ENCODE measurements at places on chromosomes 11 and 22.
A peak's percentile ranks its signal among the peaks of the same experiment; 100 is the strongest.

GRCh38 chr11:124069429-124070401 is 28.6 kb upstream of the OR10G7 start:
- peak; percentile 78 for DNase-seq

DNA sequence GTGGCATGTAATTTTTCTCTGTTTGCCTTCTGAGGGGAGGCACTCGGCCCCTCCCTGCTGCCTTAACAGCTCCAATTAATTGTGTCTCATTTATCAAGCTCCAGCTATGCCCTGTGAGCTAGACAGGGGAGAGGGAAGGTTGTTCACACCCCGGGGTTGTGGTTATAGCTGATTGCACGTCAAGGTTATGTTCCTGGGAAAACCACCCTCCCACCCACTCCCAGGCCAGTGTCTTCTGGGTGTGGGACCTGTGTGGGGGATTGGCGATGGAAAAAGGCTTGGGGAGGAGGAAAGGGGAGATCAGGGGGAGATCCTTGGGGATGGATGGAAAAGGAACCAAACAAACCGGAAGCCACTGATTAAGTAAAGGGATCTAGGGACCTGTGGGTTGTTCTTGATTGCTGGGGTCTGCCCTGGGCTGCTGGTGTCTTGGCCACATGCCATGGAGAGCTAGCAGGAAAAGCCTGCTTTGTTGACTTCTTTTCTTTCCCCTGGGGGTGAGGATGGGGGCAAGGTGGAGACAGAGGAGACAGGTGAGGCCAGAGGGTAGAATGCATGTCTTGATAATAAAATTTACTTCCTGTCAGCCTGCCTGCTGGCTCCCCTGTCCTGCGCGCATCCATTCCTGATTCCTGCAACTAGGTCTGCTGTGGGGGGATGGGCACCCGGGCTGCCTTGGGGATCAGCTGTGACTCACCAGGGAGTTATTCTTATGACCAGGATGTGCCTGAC is 13.5 kb upstream of the SORL1-AS1 start:
- no peak for DNase-seq

GRCh38 chr11:87548797-87549196 is 511.1 kb downstream of the TMEM135 start:
- DNase-seq: no peak

DNA sequence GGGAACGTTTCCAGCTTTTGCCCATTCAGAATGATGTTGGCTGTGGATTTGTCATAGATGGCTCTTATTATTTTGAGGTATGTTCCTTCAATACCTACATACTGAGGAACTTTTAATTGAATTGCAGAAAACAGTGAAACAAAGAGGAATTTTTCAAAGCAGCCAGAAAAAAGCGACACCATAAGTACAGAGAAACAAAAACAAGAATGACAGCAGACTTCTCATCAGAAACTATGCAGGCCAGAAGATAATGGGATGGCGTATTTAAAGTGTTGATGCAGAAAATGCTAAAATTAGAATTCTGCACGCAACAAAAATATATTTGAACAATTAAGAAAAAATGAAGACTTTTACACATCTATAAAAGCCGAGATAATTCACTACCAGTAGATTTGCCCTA is 95.4 kb upstream of the TIMP3 start:
- DNase-seq: no peak

GRCh38 chr11:115653926-115654325 is 149.7 kb upstream of the CADM1 start:
- no peak for DNase-seq

- DNase-seq: no peak
Observed at GRCh38 chr11:68324241-68324640, 11.8 kb downstream of the LRP5 start.

DNA sequence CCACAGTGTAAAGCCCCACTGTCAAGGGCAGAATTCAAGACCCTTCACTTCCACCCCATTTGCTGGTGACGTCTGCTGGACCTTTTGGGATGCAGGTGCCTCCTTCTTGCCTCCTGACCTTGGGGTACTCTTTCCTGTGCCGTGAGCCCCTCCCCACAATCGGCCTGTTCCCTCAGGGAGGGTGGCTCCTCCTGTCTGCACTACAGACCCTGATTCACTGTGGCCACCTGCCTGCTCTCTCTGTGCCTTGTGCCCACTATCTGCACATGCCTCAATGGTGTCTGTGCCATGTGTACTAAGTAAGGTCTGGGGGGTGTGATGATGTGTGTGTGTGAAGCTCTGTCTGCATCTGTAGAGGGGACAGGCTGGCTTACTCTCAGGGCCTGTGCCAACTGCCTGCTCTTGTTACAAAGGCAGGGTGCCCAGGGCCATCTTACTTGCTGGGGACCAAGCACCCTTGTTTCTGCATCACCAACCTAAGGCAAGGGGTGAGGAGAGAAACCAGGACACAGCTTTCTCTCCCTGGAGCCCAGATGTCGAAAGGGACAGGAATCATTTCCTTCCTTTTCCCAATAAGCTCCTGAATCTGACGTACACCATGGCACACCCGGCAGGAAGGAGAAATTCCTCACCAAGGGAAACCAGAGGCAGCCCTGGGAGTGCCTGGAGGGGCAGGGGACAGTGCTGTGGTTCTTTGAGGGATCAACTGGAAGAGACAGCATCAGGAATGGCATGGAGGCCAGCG is 3.7 kb downstream of the PPM1F start:
- DNase-seq: no peak

DNA sequence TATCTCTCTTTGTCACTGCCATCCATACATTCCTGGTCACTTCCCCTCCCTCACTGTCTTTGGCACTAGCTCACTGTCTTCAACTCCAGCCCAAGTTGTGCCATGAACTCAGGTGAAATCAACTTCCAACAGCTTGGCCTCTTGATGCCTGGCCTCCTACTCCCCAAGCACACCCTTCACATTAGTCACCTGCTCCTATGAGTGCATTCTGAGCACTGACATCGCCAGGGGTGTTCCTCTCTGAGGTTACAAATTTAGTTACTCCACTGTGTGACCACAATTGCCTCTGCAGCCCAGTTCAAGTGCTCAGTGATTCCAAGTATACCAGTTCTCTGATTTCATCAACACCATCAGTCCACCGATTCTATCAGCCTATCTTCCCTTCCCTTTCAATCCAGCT is 10.8 kb downstream of the DRD2 start:
- DNase-seq: no peak

DNA sequence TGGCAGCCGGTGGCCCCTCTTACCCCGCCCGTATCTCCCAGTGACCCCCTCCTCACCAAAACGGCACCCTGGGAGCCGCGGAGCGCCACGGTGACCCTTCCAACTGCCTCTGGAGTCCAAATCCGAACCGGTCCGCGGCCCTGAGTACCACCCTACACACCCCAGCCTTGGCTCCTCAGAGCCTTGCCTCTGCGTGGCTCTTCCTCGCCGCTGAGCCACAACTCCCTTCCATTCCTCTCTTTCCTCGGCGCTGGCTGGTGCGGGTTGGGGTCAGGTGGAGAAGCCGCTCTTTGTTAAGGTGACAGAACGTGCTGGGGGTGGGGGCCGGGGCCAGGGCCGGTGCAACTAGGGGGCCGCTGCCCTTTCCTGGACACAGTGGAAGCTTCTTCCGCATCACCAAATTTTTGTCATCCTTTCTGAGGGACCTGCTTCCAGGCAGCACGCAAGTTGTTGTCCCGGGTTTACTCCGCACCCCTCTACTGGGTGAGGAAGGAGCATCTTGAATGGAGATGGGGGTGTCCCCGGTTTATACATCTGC is 6.5 kb downstream of the ALX4 start:
- no peak for DNase-seq

- DNase-seq: peak; percentile 43
Observed at GRCh38 chr11:121358760-121359159, 66.2 kb downstream of the SC5D start.

DNA sequence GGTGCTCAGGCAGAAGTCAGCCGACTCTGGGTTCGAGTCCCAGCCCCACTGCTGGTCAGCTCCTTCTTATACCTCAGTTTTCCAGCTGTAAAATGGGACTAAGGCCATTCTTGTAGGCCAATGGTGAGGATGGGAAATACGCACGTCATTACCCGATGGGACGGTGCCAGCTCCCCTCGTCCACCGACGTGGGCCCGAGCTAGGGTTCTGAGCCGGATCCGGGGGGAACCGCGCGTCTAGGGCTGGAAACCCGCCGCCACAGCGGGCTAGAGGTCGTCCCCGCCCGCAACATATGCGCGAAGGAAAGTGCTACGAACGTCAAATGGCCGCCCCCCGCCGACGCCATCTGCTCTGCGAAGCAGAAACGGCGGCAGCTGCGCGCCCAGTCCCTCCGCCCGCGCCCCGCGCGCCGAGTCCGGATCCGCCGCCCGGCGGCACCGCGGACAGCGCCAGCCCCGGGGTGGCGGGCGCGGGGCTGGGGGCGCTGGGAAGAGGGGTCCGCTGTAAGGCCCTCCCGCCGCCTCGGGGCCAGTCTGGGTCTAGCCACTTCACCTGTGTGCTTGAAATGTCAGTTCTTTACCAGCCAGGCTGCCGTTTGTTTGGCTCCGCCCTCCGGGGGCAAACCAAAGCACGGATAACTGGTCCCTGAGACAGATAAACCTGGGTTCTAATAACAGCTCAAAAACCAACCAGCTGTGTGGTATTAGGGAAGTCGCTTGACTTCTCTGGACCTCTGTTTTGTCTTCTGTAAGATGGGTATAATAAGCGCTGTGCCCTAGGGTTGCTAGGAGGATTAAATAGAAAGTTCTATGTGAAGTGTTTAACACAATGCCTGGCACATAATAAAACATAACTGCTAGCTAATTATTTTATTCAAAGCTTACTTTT is 103.5 kb upstream of the RCN1 start:
- no peak for DNase-seq

DNA sequence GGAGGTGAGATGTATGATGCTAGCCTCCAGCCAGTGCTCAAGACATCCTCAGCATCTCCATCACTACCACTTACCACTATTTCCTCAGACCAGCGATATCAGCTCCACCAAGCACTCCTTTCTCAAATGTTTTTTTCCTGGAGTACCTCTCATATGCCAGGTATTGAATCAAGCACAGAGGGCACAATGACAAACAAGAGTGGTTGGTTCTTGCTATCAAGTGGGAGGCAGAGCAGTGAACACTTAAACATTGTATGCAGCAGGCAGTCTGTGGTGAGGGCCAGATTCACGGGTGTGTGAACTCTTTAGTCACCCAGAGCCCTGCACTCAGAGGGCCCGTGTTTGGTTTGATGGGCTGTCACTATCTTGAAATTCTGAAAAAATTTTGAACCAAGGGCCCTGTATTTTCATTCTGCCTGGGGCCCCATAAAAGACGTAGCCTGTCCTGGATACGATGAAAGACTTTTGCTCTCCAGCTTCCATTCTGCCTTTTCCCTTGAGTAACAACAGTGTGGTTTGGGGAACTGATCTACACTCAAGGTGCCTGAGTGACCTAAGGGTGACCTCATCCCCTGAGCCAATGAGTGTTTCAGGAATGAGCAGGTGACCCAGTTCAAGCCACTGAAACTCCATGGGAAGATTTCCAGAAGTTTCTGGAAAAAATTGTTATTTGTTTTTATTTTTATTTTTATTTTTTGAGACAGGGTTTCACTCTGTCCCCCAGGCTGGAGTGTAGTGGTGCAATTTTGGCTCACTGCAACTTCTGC is 348.4 kb upstream of the NARS2 start:
- peak; percentile 2 for DNase-seq

DNA sequence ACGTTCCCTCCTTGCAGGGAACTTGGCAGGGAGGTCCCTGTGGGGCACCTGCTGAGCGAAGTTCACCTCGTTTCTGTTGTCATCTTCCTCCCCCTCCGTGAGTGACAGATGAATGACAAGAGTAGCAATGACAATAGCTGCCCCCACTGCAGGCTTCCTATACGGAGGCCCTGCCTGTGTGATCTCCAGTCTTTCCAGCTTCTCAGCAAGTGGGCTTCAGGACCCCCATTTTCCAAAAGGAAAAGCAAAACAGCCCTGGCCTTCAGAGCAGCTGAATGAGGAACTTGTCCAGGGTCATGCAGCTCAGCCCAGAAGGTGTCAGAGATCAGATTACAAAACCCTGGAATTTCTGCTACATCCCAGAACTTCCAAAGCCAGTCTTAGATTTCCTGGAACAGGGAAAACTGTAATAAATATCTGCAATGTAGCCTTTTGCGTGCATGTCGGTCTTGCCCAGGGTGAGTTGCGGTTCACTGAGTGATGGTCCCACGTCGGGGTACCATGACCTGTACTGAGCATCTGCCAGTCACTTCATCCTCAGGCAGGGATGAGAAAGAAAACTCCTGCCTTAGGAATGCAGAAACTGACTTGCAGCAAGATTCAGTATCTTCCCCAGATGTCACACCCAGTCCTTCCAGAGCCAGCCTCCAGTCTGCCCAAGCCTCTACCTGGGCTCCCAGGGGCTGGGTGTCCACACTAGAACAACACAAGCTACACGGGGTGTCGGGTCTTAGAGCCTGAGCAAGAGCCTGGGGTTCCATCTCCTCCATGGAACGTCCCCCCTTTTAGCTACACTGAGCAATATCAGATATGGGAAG is 1457.0 kb downstream of the BRD1 start:
- no peak for DNase-seq

DNA sequence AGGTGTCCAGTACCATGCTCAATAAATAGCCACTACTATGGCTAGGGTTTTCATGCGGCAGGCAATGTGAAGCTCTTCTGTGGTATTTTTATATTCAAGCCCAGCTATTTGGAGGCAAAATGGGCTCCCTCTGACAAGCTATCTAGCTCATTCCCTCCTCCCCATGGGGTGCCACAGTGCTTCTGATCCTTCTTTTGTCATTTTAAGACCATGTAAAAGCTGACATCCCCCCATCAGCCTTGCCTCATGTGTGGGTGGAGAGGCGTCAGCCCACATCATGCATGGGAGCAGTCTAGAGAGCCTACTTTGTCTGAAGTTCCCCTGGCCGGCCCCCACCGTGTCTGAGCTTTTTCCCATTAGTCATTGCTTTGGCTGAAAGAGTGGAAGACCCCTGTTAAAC is 59.8 kb downstream of the NAV2 start:
- no peak for DNase-seq

DNA sequence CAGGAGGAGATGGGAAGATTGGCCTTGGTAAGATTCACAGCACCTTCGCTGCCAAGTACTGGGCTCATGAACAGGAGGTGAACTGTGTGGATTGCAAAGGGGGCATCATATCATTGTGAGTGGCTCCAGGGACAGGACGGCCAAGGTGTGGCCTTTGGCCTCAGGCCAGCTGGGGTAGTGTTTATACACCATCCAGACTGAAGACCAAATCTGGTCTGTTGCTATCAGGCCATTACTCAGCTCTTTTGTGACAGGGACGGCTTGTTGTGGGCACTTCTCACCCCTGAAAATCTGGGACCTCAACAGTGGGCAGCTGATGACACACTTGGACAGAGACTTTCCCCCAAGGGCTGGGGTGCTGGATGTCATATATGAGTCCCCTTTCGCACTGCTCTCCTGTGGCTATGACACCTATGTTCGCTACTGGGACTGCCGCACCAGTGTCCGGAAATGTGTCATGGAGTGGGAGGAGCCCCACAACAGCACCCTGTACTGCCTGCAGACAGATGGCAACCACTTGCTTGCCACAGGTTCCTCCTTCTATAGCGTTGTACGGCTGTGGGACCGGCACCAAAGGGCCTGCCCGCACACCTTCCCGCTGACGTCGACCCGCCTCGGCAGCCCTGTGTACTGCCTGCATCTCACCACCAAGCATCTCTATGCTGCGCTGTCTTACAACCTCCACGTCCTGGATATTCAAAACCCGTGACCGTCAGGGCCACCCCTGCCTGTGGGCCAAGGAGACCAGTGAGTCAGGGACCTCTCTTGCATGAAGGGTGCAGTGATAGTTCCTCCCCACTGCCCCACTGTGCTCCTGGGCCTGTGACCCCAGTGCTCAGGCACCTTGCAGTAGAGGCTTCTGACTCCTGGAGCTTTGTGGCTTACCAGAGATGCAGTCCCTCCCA is 83.6 kb downstream of the BCR start:
- DNase-seq: no peak

GRCh38 chr11:34654483-34655334 is 33.8 kb downstream of the EHF start:
- peak; percentile 80 for DNase-seq

- no peak for DNase-seq
Observed at GRCh38 chr11:3206922-3207204, 11.8 kb downstream of the MRGPRG start.
